ENCODE measurements at places on chromosomes 11 and 22.

DNA sequence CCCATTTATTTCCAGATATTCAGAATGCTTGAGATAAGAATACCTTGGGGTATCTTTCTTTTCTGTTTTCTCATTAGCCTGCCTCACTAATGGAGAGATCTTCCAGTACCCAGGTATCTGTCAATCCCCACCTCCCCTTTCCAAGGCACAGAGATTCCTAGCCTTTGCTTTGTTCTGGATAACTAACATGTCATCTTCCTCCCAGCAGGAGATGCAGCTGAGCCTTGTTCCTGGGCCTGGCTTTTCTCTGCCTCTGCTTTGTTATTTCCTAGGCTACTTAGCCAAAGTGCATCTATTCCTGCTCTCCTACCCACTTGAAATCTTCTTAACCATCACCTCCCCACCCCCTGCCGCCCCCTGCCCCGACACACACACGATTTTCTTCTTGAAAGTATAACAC is 297.1 kb downstream of the NELL1 start:
- DNase-seq, result no peak

GRCh38 chr11:60868682-60869450 is 1.5 kb downstream of the ZP1 start:
- DNase-seq, result no peak

DNA sequence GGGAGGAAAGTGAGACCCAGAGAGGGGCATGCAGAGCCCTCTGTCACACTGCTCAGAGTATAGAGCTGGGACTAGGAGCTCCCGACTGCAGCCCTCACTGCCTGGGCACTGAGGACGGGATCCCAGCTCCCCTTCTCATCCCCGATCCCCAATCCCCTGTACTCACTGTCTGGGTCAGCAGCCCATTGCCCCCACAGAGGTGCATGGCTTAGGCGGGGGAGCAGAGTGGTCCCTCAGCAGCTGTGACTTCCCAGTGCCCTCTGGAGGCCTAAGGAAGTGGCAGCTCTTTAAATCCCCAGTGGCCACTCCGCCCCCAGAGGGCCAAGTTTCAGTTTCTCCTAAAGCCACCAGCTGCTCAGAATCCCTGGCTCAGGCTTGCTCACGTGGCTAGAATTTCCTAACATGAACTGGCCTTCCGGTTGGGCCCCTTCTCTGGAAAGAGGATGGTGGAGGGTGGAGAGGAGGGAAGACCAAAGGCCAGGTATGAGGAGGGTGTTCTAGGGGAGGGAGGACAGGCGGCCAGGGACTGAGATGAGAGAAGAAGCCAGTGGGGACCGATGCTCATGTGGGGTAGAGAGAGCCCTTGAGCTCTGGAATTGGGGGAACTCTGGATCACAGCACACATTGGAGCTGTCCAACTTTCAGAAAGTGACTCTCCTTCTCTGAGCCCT is at the start of gene BATF2:
Gene BATF2 (minus strand): TSS at position 262 of the 671 bp plus-strand sequence. CDS start 57 bp downstream, at position 205.
- DNase-seq, result no peak

- DNase-seq, result no peak
These were observed 15.8 kb downstream of the CHST1 start for GRCh38 chr11:45649544-45650165.

- DNase-seq, result no peak
These were observed 5.8 kb downstream of the SGSM3 start for GRCh38 chr22:40376149-40376548.

- no peak for DNase-seq
These were observed 137.2 kb upstream of the MTMR2 start for GRCh38 chr11:96061069-96061468.

GRCh38 chr22:19943082-19944026 is 1.7 kb upstream of the TXNRD2 start:
- DNase-seq, result no peak

DNA sequence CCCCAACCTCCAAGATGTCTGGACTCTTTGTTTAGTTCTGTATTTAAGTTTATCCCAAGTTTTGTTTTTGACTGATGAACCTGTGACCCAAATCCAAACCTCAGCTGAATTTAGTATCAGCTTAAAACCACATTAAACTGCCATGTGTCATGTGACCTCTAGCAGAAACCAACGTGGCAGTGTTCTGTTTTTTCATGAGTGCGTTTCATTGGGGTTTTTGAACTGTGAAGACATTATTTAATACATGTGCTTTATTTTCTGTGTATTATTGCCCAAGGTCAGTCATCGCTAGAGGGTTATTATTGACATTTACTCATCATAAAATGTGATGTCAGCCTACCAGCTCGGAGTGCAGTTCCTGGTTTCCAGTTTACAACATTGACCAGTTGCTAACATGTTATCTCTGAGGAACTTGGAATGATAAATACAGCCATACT is 1.8 kb downstream of the TLCD5 start:
- DNase-seq, result no peak

DNA sequence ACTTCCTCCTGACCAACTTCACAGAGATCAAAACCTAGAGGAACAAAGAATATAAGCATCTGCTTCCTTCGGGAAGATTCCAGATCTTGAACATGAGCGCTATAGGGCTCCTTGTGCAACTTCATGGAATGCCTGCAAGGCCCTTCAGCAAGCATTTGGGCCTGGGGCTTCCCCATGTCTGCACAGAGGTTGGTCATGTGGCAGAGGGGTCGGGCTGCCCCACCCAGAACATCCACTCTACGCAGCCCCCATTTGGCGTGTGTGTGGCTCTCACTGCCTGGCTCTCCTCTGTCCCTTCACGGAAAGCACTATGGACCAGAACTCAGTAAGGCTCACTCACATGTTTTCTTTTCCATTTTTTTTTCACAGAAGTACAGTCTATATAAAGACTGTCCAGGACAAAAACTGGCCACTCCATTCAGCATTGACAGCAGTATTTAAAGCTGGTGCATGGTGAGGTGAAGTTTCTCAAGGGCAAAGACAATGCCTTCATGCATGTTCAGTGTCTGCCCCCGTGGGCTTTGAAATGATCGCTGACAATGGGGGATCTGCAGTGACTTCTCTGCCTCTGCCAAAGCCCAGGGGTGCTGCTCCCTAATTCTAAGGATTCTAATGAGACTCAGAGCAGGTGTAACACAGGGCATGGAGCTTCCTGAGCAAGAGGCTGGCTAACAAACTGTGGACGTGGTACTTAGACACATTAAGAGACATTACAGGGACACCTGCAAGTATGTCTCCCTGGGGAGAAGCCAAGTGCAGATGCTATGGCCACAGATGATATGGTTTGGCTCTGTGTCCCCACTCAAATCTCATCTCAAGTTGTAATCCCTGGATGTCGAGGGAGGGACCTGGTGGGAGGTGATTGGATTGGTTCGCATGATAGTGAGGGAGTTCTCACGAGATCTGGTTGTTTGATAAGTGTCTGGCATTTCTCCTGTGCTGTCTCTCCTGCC is 66.5 kb upstream of the PITPNB start:
- no peak for DNase-seq
